ENCODE measurements at places on chromosomes 3 and 15.
A peak's percentile ranks its signal among the peaks of the same experiment; 100 is the strongest.

- no peak for DNase-seq
These were observed 9.6 kb downstream of the SQOR start for GRCh38 chr15:45644437-45644836.

DNA sequence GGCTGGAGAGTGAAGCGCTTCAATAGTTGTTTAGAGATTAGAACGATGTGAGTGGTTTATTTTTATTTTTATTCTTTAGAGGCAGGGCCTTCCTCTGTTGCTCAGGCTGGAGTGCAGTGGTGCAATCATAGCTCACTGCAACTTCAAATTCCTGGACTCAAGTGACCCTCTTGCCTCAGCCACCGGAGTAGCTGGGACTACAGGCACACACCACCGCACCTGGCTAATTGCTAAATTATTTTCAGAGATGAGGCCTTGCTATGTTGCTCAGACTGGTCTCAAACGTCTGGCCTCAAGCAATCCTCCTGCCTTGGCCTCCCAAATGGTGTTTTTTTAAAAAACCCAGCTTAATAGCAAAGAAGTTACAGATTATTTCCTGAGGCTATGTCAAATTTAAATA lies 29.0 kb downstream of the PPARG start:
- no peak for DNase-seq

DNA sequence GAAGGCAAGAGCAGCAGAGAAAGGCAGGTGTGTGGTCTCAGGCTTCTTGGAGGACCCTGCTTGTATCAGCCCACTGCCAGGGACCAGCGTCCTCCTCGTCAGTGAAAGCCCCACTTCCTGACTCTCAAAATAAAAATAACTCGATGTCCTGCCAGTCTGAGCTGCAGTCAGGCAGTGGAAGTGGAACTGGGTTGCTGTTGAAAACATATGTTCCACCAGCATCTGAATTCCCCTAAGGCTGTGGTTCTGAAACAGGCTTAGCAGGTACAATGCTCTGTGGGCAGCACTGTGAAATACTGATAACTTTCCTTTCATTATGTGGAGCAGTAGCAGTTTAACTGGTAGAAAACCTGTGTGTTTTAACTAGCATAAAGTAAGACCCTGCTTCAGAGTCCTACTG lies 121.6 kb upstream of the EIF1B start:
- DNase-seq, result peak; percentile 29

DNA sequence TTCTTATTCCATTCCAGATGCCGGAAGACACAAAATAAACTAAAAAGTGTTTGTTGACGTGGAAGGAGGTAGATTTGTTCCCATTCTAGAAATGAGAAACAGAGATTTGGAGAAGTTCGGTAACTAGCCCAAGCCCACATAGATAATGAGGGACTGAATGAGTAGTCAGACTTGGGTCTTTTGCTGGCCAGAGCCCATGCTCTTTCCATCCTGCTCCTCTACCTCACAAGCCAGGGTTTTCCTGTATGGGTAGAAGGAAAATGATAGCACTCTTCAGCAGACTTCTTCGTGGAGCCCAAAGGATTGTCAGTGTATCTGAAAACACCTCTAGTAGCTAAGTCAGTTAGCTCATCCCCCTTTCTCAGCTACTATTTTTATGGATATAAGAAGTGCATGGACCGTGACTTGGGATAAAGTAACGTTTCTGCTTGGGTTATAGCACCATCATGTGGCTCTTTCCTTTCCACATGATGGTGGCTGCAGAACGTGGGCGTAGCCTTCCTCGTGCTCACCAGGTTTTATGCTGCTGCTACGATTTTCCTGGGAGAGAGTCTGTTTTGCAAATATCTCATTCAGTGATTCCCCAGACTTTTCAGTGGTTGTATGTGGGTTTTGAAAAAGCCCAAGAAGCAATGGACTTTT lies 84.6 kb downstream of the DGKG start:
- no peak for DNase-seq

DNA sequence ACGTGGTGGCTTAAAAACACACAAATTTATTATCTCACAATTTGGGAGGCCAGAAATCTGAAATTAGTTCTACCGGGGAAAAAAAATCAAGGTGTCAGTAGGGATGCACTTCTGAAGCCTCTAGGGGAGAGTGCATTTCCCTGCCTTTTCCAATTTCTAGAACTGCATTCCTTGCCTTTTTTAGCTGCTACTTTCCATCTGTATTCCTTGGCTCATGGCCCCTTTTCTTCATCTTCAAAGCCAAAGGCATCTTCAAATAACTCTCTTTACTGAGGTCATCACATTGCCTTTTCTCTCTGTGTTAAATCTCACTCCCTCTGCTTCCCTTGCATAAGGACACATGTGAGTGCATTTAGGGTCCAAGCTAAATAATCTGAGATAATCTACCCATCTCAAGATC lies 69.5 kb upstream of the NEO1 start:
- no peak for DNase-seq

GRCh38 chr15:57916695-57917094 lies 148.8 kb downstream of the ALDH1A2 start:
- DNase-seq, result no peak

- DNase-seq, result no peak
These were observed 11.5 kb downstream of the NUDT16 start for GRCh38 chr3:131393051-131393450.

- no peak for DNase-seq
These were observed 89.6 kb downstream of the GAP43 start for GRCh38 chr3:115712871-115713270.

GRCh38 chr3:141875893-141876380 lies 506 bp upstream of the ATP1B3 start:
- peak; percentile 86 for DNase-seq

- DNase-seq, result no peak
These were observed 15.4 kb upstream of the CXCR6 start for GRCh38 chr3:45927881-45928280.

DNA sequence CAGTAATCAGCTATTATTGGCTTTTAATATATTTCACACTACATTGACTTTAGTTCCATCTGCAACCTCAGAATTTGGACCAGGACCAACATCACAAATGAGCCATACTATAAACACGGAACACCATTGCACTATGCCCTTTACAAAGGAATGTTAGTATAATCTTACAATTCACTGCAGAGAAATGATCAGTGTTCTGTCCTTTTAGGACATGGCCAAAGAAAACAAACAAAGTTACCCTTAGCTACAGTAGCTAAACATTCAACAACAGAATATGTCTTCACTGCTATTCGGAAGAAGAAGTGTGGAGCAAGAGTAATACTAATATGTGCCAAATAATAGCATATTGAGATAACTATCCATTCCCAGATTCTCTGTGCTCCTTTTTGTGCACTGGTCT lies 90.4 kb downstream of the NAALADL2 start:
- no peak for DNase-seq

GRCh38 chr15:74995779-74996765 lies 709 bp downstream of the SCAMP5 start:
- peak; percentile 26 for DNase-seq

GRCh38 chr15:50850003-50850402 lies 58.5 kb upstream of the AP4E1 start:
- no peak for DNase-seq

GRCh38 chr15:48500595-48500994 lies 144.9 kb downstream of the FBN1 start:
- DNase-seq, result no peak

DNA sequence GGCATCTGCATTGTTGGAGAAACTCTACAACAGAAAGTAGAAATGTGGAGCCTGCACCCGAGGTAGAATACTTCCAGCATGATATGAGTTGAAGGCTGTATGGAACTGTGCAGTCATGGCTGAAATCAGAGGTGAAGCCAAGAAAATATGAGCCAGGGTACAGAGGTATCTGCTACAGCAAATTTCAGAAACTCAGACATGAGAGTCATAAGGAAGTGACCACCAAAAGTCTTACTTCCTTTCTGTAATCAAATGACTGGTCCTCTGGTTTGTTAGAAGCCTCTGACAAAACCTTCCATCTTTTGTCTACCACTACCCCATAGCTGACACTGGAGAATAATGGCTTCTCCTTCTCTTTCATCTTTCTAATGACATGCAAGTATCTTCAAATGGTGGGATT lies 159.4 kb downstream of the TMEM108 start:
- no peak for DNase-seq

DNA sequence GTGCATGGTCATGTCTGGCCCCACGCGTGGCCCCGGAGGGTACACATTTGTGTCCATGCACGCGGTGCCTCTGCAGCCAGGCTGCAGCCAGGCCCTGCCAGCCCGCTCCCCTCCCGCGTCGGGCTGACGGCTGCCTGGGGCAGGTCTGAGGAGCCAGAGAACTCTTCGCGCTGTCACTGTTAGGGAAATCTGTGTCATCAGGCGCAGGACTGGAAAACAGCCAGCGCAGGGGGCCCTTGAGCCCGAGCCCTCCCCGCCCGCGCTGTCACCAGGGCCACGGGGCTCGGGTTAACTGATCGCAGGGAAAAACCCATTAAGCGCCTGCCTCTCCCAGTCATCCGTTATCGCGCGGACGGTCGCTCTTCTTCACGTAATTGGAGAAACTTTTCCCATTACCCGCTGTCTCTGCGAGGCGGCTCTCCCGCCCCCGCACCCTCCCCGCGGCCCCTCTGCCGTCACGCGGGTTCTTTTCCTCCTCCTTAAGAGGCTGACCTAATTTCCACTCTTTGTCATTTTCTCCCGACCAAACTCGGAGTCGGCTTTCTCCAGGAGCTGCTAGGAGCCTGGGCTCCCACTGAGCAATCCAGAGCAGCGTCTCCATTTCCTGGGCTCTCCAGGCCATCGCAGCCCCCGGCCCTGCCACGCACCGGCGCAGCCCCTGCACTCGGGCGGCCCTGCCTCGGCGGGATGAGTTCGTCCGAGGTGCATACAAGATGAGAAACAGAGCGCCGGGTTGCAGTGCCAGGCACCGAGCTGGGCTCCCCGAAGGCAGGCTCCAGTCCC lies 57.5 kb upstream of the PRR23E start:
- no peak for DNase-seq

- no peak for DNase-seq
These were observed 95.7 kb downstream of the RORA start for GRCh38 chr15:61133361-61133760.

GRCh38 chr15:66718220-66718988 lies 16.4 kb downstream of the SMAD6 start:
- DNase-seq, result no peak

GRCh38 chr15:57133127-57133968 lies 214.9 kb downstream of the TCF12 start:
- no peak for DNase-seq

DNA sequence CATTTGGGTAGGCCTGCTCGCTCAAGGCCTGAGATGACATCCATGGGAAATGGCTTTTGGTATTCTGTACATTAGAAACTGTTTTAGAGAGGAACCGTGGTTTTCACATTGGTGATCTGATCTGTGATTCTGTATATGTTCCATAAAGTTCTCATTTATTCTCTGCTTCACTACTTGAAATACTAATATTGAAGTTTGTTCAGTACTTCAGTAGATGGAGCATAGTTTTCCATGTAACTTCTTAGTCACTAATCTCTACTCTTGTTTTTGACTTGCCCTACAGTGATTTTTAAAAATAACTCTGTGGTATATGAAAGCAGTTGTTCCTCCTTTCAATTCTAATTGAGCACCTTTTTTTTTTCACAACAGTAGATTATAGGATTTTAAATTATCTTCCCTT lies 66.5 kb downstream of the MBNL1 start:
- no peak for DNase-seq

DNA sequence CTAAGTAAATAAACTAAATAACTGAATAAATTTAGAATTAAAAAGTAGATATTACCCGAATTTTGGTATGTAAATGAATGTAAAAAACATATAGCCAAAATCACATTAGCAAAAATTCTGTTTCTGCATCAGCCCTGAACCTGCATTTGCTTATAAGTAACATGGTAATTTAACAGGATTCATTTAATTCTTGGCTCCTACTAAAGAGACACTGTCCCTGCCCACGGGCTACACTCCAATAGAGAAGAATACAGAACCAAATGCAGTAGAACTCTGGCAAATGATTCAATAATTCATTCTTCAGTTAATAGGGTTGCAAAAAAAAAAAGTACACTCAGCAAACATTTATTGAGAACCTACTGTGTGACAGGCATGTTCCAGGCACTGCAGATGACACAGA lies 20.8 kb upstream of the CNBP start:
- no peak for DNase-seq

DNA sequence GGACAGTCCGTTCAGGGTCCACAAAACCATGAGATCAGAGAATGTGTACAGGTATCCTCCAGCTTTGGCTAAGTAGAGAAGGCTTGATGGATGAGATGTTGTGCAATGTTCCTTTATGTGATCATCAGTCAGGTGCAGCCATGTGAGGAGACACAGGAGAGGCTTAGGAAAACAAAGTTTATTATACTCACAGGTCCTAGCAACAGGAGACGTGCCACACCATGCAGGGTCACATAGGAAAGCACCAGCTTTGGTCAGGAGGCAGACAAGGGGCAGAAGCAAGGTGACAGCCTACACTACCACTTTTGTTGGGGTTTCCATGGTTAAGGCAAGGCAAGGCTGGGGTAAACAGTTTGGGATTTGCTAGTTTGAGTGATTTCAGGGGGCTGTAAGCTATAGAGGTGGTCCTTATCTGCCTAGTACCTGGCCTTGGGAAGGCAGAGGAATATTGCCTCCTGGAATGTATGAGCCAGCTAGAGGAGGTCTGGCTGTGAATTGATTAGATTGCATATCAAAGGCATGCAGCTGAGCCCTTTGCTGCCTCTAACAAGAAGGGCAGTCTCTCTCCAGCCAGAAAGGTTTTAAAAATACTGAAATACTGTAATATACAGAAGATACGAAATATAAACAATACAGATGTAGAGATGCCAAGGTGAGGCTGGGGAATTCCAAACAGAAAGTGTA lies 248.6 kb downstream of the RYR3 start:
- DNase-seq, result no peak

DNA sequence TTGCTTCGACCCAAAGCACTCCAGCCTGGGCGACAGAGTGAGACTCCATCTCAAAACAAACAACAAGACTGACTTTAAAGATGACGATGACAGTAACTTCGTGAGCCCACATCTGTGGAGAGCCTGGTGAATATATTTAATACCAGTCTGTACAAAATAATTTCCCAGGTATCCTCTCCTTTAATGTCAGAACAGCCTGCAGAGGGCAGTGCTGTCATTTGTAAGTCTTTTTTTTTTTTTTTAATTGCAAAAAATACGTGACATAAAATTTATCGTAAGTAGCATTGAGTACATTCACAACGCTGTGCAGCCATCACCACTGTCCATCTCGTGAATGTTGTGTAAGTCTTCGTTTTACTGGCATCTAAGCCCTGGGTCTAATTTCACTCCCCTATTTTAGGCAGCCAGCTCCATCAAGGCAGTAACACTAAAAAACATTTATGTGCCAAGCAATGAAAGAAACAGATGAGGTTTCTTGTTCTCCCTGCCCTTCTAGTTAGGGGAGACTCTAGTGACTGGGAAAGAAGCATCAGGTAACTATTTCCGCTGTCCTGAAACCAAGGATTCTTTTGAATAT lies 1.4 kb downstream of the HTD2 start:
- peak; percentile 83 for DNase-seq

GRCh38 chr3:149581681-149582370 lies 76.0 kb downstream of the WWTR1 start:
- peak; percentile 7 for DNase-seq

GRCh38 chr3:54312156-54312899 lies 190.0 kb downstream of the CACNA2D3 start:
- no peak for DNase-seq
